ENCODE measurements at places on chromosomes 5 and 9. TPM values are rescaled to one million over a fixed set of nuclear protein-coding genes. Genes with fewer than 3 reads are reported as not detected.

The SCGB3A2 gene
- not detected for total RNA-seq

The OR1Q1 gene
- not detected for total RNA-seq

The CCL27 gene
- total RNA-seq = not detected

DNA sequence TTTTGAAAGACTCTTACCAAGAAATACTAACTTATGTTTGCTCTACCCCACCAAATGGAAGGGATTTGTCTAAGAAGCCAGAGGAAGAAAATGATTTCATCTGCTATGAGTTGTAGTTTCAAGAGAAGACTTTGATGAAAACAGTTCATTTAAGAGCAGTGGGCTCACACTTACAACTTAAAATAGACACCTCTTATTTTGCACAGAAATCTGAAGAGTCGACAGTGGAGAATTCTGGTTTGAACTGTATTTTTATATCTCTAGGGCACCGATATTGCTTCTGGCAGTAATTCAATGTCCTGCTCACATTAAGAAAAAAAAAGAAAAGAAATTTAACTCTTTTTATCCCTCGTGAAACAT, 1.9 kb upstream of the DAB2 start:
- DNase-seq = no peak

GRCh38 chr9:38227656-38228055, 158.6 kb upstream of the SHB start:
- no peak for DNase-seq

GRCh38 chr5:131993676-131994075, 17.8 kb downstream of the ACSL6 start:
- DNase-seq = no peak

Data from mesenteric fat pad (tissue), 1 donor.